ENCODE measurements at places on chromosomes 13 and 19.

GRCh38 chr19:37007587-37008220, 70.5 kb upstream of the ZNF420 start:
- DNase-seq = peak; percentile 70

DNA sequence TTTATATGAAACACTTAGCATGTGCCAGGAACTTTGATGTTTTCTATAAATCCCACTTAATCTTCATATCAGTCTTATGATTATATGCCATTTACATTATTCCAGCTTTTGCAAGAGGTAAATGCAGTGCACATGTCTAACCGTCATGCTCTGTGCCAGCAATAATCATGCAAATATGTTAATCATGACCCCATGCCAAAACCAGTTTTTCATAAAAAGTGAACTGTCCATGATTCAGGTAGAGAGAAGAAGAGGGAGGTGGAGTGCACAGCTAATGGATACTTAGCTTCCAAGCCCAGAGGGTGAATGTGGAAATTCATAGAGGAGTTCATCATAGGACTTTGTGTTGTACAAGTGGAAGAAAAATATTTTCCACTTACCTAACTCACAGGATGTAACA, 458.4 kb downstream of the TBC1D4 start:
- DNase-seq = no peak

GRCh38 chr19:37869766-37870340, 36.5 kb downstream of the WDR87 start:
- no peak for DNase-seq

- DNase-seq = peak; percentile 84
Observed at GRCh38 chr19:17778968-17779929, 15.7 kb upstream of the B3GNT3 start.

Data from suppressor macrophage (primary cell).